ENCODE measurements at places on chromosomes 3 and 15. TPM values are rescaled to one million over a fixed set of nuclear protein-coding genes. Genes with fewer than 3 reads are reported as not detected.

DNA sequence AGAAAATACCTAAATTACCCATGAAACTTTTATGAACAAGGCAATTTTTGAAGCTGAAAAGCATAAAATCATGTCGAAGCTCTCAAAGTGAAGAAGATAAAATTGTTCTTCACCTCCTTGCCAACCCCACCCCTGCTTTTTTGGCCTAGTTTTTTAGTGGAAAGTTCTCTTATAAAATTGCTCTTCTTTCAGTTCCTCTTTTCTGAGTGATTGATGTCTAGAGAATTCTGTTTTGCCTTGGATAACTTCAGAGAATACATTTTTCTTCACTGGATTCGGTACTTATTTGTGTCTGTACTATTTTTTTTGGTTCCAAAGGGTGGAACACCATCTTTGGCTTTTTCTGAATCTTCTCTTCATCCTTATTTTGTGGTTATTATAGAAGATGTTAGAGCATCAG, 25.0 kb upstream of the PYDC2 start:
- H3K27ac ChIP-seq: no peak overlapping the region
- DNase-seq: no peak
- no peaks in the 10 kb centered on the region for H3K36me3 ChIP-seq
- H3K4me3 ChIP-seq: no peak overlapping the region
- peaks cover 14% of the 10 kb centered on the region for H3K27me3 ChIP-seq

GRCh38 chr3:121660356-121661171, at the start of gene HCLS1:
Gene HCLS1, minus strand, starts transcription at chr3:121660903. Its CDS starts 2,556 bp downstream, at chr3:121658347.
- DNase-seq: peak; percentile 83
- no peaks in the 10 kb centered on the region for H3K27me3 ChIP-seq
- H3K27ac ChIP-seq: peak within 1 kb of the TSS; percentile 97
- H3K4me1 ChIP-seq: peaks cover 50% of the 10 kb centered on the region
- peaks cover 44% of the 10 kb centered on the region for H3K36me3 ChIP-seq
- H3K4me3 ChIP-seq: peak within 1 kb of the TSS; percentile 95

DNA sequence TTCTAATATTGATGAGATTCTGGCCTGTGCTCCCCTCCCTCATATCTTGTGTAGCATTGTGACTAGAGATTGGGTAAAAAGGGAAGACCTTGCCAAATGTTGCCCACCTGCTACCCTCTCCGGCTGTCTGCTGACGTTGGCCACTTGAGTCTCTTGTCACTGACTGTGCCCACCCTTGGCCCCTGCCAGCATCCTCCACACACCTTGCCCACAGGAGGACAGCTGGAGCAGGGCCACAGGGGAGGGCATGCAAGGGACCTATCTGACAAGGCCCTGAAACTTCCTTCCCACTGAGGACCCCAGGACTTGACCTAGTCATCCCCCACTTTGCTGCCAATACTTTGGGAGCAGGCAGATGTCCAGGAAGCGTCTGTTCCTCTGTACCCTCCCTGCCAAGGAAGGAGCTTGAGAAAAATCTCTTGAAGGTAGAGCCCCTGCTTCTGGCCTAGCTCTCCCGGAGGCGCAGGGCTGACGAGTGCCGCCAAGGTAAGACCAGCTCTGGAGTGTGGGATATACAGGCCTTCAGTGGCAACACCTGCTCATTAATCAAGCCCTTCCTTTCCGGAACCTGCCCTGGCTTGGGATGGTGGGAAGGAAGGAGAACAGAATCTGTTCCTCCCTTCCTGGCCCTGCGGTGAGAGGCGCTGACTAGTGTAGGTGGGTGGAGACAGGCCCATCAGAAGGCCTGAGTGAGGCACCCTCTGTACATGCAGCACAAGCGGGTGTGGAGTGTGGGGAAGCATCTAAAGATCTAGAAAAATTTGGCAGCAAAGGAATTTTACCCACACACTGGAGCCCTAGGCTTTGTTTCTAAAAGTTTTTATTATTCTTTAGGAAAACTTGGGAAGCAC, 4.9 kb upstream of the PAK6 start:
- H3K27me3 ChIP-seq: peaks cover 7% of the 10 kb centered on the region
- DNase-seq: no peak
- H3K4me1 ChIP-seq: peaks cover 2% of the 10 kb centered on the region
- H3K27ac ChIP-seq: no peak overlapping the region
- H3K36me3 ChIP-seq: peaks cover 4% of the 10 kb centered on the region
- H3K4me3 ChIP-seq: no peak overlapping the region

DNA sequence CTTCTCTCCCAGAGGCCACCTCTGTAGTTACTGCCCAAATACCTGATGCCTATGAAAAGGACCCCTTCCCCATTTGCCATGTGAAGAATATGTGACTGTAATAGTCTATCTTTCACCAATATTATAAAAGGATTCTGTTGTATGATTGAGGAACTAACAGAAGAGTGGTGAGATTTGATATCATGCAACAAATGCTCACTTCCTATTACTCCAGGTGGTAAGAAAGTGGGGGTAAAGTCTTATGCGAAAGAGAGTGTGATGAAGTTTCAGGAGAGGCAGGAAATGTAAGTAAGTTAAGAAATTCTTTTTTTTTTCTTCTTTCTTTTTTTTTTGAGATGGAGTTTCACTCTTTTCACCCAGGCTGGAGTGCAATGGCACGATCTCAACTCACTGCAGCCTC, 24.4 kb upstream of the RAP2B start:
- no peak overlapping the region for H3K4me3 ChIP-seq
- no peak overlapping the region for H3K27ac ChIP-seq
- no peaks in the 10 kb centered on the region for H3K36me3 ChIP-seq
- no peak for DNase-seq
- H3K27me3 ChIP-seq: peaks cover 3% of the 10 kb centered on the region
- H3K4me1 ChIP-seq: peaks cover 26% of the 10 kb centered on the region

- no peak for DNase-seq
- no peak overlapping the region for H3K27ac ChIP-seq
- no peaks in the 10 kb centered on the region for H3K36me3 ChIP-seq
- no peak overlapping the region for H3K4me3 ChIP-seq
- no peaks in the 10 kb centered on the region for H3K4me1 ChIP-seq
Observed at GRCh38 chr3:123405021-123405420, 43.9 kb downstream of the ADCY5 start.

DNA sequence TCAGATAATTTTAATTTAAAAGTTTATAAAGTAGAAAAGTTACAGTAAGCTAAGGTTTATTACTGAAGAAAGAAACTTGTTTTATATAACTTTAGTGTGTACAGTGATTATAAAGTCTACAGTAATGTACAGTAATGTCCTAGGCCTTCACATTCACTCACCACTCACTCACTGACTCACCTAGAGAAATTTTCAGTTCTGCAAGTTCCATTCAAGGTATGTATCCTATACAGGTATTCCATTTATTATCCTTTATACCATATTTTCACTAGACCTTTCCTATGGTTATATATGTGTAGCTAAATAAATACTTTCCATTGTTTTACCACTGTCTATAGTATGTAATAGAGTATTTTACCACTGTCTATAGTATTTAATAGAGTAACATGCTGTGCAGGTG, 33.2 kb upstream of the MME start:
- no peaks in the 10 kb centered on the region for H3K36me3 ChIP-seq
- H3K4me3 ChIP-seq: no peak overlapping the region
- no peak for DNase-seq
- H3K4me1 ChIP-seq: no peaks in the 10 kb centered on the region
- H3K27me3 ChIP-seq: no peaks in the 10 kb centered on the region
- no peak overlapping the region for H3K27ac ChIP-seq

GRCh38 chr3:40055361-40055760, 246.0 kb downstream of the MYRIP start:
- H3K27me3 ChIP-seq: peaks cover 5% of the 10 kb centered on the region
- no peak overlapping the region for H3K4me3 ChIP-seq
- DNase-seq: no peak
- H3K4me1 ChIP-seq: no peaks in the 10 kb centered on the region
- H3K27ac ChIP-seq: no peak overlapping the region

GRCh38 chr15:81880314-81880713, 165.5 kb downstream of the MEX3B start:
- DNase-seq: no peak
- no peak overlapping the region for H3K4me3 ChIP-seq
- no peak overlapping the region for H3K27ac ChIP-seq
- no peaks in the 10 kb centered on the region for H3K27me3 ChIP-seq
- no peaks in the 10 kb centered on the region for H3K36me3 ChIP-seq
- no peaks in the 10 kb centered on the region for H3K4me1 ChIP-seq

DNA sequence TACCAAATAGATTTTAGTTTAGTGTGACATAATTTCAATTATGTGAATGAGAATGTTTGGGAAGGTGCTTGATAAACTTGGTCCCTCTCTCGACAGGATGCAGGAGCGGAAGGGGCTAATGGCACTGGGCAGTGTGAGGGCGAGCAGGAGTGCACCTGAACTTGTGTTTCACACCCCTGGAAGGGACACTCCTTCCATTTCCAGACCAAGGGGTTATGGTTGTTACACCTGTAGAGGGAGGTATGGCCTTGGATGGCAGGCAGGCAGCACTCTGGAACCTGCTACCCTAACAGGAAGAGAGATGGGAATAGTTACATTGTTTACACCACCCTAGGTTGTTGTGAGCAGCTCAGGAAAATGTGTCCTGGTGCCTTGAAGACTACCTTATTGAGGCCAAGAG, 22.1 kb downstream of the SYNM start:
- no peaks in the 10 kb centered on the region for H3K36me3 ChIP-seq
- no peak overlapping the region for H3K4me3 ChIP-seq
- no peaks in the 10 kb centered on the region for H3K4me1 ChIP-seq
- H3K27me3 ChIP-seq: no peaks in the 10 kb centered on the region

The FANCD2OS gene
- total RNA-seq: not detected

The SPESP1 gene
- total RNA-seq: 1.0 TPM

DNA sequence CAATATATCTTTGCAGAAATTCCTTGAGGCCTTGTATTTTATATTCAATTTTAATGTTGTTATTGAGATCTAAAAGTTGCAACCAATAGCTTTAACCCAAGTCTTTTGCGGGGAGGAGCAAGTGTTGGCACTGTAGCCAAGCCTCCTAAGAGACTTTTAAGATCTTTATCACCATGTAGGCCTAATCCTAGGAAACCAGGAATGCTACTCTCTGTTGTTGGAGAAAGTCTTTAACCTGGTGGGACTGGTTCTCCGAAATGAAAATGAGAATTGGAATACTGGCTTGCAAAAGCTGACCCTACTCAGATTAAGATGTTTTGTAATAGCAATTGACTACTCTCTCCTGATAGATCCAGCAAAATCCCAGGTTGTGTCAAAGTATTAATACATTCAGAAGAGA, 25.8 kb downstream of the SHC4 start:
- no peak for DNase-seq
- no peak overlapping the region for H3K27ac ChIP-seq
- no peaks in the 10 kb centered on the region for H3K36me3 ChIP-seq
